ENCODE measurements at places on chromosomes 4 and X.

DNA sequence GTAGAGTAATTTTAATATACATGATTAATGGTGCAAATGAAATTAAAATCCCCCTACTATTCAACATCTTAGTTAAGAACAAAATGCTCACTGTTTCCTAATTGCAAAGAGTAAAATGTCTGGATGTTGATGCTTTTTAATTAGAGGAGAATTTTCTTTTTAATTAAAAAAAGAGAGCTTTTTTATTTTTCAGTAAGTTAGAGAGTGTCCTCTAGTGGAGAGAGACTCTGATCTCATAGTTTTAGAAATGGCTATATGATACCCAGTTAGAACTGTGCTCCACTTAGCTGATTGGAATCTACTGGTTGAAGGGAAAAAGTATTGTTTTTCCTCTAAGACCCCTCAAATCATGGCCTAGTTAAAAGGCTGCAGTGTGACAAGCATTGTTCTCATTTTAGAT is 312.0 kb upstream of the MAGEB2 start:
- no peak for ATAC-seq

- no peak for ATAC-seq
Observed at GRCh38 chr4:168694667-168695066, 197.8 kb downstream of the PALLD start.

DNA sequence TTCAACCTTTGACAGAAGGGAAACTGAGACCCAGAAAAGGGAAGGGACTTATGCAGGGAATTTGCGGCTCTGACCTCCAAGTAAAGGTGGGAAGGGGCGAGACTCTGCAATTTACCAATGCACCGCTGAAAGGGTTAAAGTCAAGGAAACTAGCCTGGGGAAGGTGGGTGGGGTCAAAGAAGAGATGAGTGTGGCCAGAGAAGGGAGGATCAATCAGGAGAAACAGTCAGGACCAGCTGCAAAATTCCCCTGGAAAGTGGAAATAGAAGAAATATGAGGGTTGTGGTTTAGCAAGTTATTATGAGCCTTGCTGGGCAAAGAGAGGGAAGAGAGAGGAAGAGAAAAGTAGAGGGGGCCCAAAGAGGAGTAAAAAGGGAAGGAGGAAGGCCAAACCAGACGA is 30.5 kb downstream of the STARD8 start:
- ATAC-seq = no peak

GRCh38 chr4:8830056-8830455 is 41.6 kb downstream of the HMX1 start:
- ATAC-seq = no peak

GRCh38 chr4:138632856-138633579 is 382.6 kb upstream of the NOCT start:
- no peak for ATAC-seq

DNA sequence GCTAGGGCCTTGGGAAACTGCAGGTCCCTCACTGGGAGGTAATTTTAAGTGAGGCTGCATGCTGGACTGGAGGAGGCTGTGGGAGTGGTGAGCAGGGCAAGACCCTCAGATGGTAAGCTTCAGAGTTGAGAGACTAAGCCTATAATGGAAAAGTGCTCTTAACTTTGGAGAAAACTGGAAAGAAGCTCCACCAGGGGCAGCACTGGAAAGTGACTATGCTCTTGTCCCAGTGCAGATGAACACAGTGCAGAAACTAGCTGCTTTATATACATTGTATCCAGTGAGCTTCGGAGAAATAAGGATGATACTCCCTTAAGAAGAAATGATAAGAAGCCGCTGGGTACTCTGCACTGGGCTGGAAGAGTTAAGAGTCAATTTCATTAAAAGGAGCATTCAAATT is 3.2 kb upstream of the MAGEB2 start:
- no peak for ATAC-seq

- ATAC-seq = no peak
Observed at GRCh38 chr4:169440446-169440845, 169.7 kb upstream of the SH3RF1 start.

DNA sequence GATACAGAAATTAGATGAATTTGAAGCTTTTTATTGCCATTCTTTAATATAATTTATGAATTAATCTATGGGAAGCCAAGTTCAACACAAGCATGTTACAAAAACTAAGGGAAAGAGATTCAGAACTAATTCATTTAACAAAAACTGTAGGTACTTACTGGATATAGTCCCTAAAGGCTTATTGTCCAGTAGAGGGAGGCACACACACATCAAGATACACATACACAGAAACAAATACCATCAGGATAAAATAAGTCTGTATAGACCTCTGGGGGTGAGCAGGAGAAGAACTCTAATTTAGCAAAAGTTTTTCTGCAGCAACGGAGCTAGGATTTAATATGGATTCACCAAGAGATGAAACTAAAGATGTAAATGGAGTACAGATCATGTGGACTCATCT is 83.0 kb upstream of the IL13RA1 start:
- no peak for ATAC-seq

GRCh38 chr4:139779691-139780090 is 114.1 kb downstream of the MGST2 start:
- ATAC-seq = peak; percentile 10

DNA sequence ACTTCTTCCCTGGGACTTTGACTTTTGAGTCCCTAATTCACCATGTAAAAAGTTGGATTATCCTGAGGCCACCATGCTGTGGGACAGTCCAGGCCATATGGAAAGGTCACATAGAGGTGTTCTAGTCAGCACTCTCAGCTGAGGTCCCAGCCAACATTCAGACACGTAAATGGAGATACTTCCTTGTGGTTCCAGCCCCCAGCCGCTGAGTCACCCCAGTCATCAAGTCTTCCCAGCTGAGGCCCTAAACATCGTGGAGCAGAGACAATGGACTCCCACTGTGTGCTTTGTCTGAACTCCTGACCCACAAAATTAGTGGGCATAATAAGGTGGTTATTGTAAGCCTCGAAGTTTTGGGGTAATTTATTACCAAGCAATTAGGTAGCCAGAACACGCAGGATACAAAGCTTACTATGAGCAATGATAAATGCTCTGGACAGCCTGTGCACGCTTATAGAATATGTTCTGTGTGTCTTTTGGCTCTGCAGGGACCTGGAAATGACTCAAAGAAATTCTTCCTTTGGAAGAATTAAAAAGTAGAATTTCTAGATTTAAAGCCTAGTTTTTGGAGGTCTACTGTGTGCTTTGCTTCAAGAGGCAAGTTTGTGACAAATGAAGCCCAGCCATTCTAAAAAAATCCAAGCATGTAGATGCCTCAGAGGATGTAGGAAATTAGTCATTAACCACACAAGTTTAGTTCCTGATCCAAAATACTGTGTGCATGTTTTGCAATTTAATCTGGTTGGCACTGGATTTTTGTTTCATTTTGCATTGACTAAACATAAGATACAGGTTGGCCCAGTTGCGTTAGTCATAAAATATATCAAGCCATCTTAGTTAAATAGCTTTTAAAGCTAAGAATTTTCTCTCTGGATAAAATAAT is 33.2 kb upstream of the SLC9A7 start:
- ATAC-seq = peak; percentile 93

GRCh38 chr4:71293705-71294104 is 45.1 kb upstream of the SLC4A4 start:
- no peak for ATAC-seq

- no peak for ATAC-seq
Observed at GRCh38 chrX:129698150-129698549, 40.6 kb upstream of the XPNPEP2 start.

GRCh38 chr4:119643306-119644042 is 14.9 kb upstream of the PDE5A start:
- ATAC-seq = no peak

DNA sequence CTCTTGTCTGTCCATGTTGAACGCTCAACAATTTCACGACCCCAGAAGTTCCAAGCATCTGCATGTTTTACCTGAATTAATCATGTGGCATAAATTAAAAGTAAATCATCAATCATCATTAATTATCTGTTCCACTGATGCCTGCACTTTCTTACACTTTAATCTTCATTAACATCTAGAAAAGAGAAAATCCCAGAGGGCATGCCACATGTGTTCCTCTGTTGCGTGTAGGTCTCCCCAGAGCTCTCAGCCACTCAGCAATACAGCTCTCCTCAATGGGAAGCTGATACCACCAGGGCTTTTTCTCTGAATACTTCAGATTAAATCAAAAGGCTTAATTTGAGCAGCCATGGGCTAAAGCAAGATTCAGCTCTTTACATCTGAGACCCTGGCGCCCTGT is 722.4 kb upstream of the TENM3 start:
- no peak for ATAC-seq

GRCh38 chrX:123447506-123447905 is 263.4 kb downstream of the GRIA3 start:
- ATAC-seq = no peak

DNA sequence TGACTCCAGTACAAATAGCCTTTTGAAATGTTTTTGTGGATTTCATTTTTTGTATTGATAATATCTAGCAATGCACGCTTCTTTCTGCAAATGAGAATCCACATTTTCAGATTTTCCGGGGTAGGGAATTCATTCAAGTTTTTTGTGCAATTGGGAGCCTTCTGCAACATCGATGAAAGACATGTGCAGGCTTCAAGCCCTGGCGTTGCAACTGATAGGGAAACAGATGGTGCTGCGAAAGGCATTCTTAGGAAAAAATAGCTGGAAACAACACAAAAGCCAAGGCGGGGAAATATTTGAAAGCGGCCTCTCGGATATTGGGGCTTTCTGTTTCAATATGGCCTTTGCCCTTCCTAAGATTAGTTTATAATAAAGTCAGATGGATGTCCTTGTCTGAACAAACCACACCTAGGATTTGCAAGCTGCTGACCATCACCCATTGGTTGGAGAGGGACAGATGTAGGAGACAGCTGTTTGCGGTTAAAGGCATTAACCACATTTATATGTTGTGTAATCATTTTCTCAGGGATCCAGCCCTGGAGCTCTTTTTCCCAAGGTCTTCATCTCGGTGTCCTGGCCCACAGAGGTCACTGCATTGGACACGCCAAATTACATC is 136.5 kb downstream of the PRKX start:
- no peak for ATAC-seq

DNA sequence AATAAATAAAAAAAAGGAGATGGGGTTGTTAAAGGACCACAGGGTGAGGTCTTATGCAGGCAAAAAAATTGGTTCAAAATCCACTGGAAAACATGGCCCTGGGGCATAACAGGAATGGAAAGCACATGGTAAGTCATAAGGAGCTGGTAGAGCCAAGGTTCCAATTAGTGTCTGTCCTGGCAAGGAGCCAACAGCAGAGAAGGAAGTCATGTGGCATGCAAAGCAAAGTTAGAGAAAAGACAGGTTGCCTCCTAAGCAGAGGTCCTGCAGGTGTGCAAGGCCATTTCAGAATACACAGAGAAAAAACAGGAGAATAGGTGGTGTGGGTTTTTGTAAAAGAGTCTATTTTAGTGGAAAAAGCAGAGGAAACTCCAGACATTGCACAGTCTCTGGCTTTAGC is 1881.7 kb downstream of the ARAP2 start:
- no peak for ATAC-seq

DNA sequence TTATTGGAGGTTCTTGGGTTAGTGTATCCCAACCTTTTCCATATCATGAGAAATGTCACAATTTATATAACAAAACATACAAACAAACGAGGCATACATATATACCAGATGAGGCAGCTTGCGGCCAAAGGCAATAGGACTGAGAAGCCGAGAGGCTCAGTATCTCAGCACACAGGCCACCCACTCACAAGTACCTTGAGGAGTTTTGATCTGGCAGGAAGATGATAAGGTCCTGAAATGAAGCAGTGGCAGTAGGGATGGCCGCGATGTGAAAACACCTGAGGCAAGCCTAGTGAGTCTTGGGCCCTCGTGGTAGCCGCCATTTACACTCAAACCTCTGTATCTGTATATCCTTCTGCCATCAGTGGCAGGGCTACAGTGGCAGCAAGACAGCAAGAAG is 55.3 kb upstream of the PRPS1 start:
- no peak for ATAC-seq

Measured in motor neuron (in vitro differentiated cells).